ENCODE measurements at places on chromosomes 1 and 21. TPM values are rescaled to one million over a fixed set of nuclear protein-coding genes. Genes with fewer than 3 reads are reported as not detected.

Gene ERMAP
- total RNA-seq = 3.1 TPM

Gene S100A1
- total RNA-seq = not detected

Gene ANXA9
- not detected for total RNA-seq

Gene TBX15
- not detected for total RNA-seq

Gene CDC14A
- total RNA-seq = 13.1 TPM
